ENCODE measurements at places on chromosomes 6 and 20.

DNA sequence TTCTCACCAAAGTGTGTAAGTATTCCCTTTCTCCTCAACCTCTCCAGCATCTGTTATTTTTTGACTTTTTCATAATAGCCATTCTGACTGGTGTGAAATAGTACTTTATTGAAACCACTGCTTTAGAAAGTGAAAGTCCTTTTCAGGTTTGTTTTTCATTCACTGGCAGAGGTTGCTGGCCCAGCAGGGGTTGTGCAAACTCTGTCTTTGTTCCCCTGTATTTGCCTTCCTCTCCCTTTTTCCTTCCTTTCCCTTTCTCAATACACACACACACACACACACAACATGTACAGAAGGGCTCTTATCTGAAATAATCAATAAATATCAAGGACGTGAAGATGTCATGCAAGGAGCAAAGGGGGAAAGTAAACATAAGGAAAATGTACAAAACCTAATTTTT, 99.8 kb downstream of the LY86 start:
- DNase-seq: no peak

DNA sequence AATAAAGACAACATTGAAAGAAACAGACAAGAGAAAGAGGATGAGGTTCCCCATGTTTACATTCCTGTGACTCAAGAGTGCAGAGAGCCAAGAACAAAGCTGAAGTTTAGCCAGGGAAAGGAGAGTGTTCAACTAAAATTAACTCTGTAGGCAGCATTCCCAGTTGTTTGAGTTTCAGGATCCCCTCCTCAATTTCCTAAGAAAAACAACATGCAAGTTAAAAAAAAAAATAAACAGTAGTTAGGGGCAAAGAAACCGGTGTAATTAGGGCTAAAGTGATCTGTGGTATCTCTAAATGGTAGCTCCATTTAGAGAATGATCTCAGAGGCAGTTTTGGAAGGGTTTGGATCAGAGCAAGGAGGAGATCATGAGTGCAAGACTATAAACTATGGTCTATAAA, 30.9 kb upstream of the RAB23 start:
- DNase-seq: no peak

- no peak for DNase-seq
Observed at GRCh38 chr20:51727872-51728271, 40.3 kb downstream of the ATP9A start.

GRCh38 chr20:63446216-63447024, 26.0 kb downstream of the KCNQ2 start:
- DNase-seq: no peak

DNA sequence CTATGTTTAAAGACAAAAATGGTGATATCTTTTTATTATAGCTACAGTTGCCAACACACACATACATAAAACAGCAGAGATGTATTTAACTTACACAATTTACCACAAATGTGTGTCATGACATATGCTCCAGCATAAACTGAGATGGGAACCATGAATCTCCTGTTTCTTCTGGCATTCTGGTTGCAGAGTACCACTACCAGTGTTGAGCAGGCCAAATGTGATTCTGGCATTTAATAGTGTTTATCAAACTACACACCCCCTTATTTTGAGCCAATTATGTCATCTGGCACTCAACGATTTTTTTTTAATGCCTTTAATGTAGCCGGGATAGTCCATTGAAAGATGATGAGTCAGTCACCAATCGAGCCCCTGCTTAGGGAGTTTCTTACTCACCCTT, 59.0 kb upstream of the TPD52L1 start:
- no peak for DNase-seq

DNA sequence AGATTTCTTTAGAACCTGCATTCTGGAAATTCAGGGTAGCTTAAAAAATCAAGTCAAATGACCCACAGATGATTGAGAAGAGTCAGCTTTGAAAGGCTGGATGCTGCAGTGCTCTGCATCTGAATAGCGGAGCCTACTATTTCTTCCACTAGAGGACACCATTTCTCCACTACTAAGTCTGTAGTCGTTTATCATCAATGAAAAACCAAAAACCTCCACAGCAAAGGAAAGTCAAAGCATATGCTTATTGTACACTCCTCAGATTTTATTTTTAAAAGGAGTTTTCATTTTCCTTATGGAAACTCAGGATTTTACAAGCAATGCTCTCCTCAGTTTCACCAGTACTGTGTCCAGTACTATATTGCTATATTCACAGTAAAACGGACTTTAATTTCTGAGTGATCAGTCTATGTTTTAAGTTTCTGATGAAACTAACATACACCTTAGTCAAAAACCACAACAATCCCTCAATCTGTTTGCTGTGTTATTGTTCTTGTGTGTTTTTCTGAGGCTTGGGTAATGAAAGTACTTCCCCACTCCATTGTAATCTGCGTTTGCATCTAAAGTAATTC, 50.5 kb upstream of the ENPP5 start:
- no peak for DNase-seq

- DNase-seq: no peak
Observed at GRCh38 chr6:42103753-42104094, 38.7 kb downstream of the C6orf132 start.

Data from brain pericyte (primary cell).